Activated CD4-positive, CD25-positive, alpha-beta regulatory T cell treated with anti-CD3 and anti-CD28 coated beads, Interleukin-2, amount 50 U/mL, for 72 hours (primary cell): ENCODE measurements at places on chromosomes 5 and 9.

DNA sequence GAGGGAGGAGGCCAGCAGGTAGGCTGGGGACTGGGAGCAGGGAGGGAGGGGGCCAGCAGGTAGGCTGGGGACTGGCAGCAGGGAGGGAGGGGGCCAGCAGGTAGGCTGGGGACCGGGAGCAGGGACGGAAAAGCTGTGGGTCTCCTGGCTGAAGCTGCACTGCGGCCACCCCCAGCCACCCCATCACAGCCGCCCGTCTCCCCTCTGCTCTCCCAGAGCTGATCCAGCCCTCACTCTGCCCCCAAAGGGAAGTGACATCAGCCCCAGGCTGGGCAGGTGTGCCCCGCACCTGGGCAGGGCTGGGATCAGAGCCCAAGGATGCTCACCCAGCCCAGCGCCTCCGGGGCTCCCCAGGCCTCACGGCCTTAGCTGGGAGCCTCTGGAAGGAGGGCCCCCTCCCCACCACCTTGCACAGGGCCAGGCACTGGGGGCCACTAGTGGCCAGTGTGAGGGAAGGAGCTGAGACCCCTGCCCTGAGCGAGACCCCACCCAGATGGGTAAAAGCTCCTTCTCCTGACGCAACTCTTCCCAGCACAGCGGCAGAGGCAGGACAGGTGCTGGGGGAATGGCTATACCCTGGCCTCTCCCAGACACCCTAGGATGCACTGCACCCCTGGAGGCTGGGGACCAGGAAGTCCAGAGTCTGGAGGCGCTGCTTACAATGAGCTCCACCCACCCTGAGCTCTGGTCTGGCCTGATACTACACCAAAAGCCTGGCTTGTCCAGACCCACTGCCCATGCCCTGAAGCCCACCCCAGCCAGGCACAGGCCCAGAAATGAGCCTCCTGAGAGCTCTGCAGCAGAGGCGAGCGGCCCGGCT lies 11.6 kb downstream of the AGPAT2 start:
- no peak for DNase-seq

DNA sequence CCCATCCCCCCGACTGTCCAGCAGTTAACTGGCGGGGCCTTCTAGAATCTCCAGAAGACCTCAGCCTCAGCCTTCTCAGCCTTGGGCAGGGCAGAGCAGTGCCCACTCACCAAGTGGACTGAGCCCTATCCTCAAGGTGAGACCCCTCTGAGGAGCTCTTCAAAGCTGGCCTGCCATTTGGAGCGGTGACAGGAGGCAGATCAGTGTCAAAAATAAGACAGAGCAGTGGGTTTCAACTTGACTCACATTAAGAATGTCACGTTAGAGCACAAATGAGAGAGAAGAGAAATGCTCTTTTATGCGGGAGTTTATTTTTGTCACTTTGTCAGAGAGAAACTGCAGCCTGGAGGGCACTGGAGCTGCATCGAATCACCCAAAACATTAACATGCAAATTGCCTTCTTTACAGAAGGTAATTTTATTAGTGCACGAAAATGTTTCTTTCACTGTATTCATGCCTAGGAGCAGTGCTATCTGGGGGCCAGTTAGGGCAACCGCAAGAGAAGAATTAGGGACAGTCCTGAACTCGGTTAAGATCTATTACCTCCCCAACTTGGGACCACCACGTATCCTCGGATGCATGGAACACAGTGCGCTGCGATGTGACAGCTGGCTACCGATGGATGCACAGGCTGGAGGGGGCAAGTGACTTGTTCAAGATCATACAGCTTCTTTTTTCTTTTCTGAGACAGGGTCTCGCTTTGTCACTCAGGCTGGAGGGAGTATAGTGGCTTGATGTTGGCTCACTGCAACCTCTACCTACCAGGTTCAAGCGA lies 188.5 kb downstream of the DAB2IP start:
- no peak for DNase-seq

DNA sequence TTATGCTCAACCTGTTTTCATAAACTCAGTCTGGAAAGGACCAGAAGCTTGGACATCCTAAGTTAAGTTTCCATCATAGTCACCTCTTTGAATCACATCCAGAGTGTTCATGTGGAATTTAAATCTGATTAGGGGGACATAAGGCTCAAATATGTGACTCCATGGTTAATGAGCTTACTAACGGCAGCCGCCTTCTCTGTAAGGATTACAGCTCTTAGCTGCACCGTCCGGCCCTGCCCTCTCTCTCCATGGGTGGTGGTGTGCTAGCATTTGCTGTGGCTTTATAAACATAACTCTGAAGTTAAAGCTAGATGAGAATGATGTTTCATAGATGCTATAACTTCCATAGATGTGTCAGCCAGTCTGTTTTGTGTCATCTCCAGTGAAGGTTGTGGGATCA lies 156.5 kb downstream of the TRIO start:
- DNase-seq: no peak

DNA sequence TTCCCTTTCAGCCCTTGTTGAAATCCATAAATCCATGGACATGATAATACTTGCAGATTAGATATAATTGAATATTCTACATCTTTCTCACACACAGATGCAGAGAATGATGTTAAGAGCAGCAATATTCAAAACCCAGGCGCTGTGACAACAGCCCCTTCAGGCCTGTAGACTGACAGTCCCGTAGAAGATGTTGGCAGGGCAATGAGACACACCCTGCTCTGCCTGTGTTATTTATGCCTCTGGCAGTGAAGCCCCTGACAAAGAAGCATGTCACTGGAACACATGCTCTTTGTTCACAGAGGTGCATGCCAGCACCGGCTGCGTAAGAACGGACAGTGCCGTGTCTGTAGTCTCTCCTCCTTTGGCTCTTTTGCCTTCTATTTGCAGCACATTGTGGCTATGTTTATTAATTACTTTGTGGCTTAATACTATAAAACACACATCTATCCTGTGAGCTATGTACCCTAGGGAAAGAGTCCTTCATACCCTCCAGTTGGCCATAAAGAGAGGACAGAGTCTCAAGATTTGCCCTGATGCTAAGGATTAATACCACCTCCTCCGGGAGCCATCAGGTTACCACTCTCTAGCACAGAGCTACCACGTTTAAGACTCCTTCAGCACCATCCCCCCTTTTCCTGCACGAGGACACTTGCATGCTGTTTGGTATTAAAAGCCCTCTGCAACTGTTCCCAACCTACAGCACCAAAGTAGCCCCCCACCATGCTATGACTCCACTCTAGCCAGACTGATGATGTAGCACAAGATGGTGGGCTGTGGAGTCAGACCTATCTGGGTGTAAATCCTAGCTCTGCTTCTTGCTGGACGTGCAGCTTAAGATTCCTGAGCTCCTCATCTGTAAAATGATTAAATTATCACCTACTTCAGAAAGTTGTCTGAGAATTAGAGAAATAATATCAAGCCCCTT lies 2.0 kb upstream of the ANP32B start:
- no peak for DNase-seq

DNA sequence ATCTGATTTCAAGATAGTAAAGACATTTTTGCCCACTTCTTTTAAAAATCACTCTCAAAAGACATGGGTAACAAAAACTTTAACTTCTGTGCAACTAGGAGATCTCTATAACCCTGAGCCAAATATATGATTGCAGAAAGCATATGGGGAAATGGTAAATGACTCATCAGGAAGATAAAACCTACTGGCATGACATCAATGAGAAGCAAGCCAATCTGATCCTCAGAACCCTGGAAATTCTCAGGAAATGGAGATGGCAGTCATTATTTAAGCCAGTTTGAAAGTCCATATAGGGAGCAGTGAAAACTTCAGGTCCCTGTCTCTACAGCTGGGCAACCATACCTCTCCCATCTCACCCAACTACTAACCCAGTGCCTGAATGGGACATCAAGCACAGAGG lies 249.7 kb upstream of the NREP start:
- no peak for DNase-seq
